NCI-H524 (cell line): ENCODE measurements at places on chromosomes 12 and 14.

- no peak for DNase-seq
Observed at GRCh38 chr12:132360410-132360809, 31.0 kb upstream of the GALNT9 start.

- DNase-seq = no peak
Observed at GRCh38 chr14:43697003-43697402, 810.1 kb downstream of the FSCB start.

GRCh38 chr14:24806061-24806678 is 172.2 kb upstream of the GZMB start:
- DNase-seq = no peak

DNA sequence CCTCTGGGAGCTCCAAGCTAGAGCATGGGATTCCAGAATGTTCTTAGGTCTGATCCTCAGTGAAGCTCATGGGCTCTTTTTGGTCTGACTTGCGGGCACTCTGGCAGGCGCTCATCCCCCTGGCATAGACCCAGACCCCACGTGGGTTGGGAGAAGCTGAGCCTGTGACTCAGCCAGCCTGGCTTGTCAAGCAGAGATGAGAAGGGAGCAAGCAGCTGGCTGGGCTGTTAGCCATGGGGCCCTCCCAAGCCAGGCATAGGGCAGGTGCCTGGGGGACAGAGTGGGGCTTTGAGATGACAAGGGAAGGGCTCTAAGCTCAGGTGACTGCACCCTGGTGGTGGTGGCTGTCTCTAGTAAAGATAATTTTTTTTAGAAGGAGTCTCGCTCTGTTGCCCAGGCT is 80.3 kb upstream of the NOS1 start:
- DNase-seq = peak; percentile 52

DNA sequence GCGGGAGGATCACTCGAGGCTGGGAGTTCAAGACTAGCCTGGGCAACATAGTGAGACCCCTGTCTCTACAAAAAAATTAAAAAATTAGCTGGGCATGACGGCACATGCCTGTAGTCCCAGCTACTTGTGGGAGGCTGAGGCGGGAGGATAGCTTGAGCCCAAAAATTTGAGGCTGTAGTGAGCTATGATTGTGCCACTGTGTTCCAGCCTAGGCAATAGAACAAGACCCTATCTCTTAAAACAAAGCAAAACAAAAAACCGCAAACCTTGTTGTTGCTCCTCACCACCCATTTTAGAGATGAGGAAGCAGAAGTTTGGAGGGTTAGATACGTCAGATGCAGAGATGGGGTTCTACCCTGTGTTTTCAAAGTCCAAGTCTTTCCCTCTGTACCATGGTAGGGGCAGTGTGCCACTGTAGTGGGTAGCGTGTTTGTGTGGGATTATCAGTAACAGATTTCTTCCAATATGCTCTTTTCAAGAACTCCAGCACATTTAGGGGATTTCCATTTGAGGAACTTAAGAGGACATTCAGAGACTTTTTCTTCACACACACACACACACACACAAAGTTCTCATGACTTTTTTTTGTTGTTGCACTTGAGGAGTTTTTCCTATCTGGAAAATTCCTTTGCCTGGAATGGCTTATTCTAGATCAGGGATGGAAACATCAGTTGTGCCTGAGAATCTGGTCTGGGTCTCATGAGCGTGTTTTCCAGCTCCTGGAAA is 186.5 kb downstream of the CHST11 start:
- DNase-seq = no peak

DNA sequence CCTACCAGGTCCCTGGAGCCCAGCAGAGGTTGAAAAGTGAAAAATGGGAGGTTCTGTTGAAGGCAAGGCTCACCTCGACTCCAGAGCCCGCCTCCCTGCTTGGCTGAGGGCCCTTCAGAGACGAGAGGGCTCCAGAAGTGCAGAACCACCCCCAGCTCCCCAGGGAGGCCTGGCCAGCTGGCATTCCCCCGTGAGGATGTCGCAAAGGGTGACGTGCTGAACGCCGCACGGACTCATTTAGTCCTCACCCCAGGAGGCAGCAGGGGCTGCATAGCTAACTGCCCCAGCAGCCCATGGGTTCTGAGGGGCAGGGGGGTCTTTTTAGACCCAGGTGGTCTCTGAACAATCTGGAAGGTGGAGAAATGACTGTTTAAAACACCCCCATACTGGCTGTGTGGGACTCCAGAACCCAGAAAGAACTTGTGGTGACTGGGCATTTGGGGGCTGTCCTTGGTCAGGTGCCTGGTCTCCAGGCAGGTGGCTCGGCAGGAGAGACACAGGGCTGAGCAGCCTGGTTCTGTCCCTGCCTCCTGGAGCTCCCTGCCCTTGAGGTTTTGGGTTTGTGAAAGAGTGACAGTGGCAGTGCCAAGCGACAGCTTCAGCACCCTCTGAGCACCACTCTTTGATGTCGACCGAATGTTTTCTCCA is 32.0 kb downstream of the ANAPC7 start:
- DNase-seq = peak; percentile 78

DNA sequence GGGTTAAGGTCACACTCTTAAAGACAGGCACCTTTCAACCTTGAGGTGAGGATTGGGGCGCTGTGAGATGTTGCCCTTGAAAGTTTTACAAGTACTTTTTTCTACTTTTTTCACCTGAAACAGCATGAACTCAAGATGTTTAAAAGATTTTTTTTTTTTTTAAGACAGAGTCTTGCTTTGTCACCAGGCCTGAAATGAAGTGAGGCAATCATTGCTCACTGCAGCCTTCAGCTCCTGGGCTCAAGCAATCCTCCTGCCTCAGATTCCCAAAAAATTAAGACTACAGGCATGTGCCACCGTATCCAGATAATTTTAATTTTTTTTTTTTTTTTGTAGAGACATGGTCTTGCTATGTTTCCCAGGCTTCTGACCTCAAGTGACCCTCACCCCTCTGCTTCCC is 243.9 kb downstream of the DIO2 start:
- DNase-seq = no peak

DNA sequence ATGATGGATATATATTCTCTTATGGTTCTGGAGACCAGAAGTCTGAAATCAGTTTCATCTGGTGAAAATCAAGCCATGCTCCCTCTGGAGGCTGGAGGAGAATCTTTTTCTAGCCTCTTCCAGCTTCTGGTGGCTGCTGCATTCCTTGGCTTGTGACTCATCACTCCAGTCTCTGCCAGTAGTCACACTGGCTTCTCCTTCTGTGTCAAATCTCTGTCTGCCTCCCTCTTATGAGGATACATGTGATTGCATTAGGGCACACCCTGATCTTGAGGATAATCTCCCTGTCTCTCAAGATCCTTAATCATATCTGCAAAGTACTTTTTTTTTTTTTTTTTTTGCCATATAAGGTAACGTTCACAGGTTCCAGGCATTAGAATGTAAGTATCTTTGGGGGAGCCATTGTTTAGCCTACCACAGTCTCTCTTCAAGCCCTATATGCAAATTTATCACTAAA is 17.7 kb downstream of the DNAL1 start:
- peak; percentile 87 for DNase-seq

GRCh38 chr12:1439687-1440086 is 154.7 kb downstream of the FBXL14 start:
- no peak for DNase-seq
